ENCODE measurements at places on chromosomes 4 and X.
A peak's percentile ranks its signal among the peaks of the same experiment; 100 is the strongest.

DNA sequence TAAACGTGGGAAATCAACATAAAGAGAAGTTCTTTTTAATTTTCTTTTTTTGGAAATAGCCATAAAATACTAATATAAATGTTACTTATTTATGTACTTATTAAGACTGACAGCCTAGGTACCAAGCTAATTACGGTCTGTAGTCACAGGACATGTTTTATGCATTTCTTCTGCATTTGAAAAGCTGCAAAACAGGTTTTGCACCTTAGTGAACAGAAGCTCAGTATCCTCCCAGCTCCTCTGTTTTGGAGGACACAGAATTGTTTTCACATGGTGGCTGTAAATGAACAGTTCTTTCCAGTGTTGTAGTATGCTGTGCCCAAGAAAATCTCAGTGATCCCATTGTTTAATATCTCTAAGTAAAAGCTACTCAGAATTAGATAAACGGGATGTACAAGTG is 1788.0 kb upstream of the TENM3 start:
- DNase-seq, result no peak

DNA sequence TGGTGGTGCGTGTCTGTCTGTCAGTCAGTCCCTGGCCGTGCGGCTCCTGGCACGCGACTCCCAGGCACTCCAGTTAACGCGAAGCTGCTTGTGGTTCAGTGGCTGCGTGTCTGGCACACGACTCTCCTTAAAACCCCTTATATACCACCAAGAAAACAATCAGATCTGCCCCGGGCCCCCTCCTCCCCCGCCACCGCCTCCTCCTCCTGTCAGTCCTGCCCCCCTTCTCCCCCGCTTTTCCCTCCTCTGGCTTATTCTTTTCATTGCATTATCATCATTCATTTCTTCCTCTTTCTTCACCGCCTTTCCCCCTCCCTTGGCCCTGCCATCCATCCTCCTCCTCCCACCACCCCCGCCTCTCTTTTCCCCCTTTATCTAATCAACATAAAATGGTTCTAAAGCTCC is at the start of gene NEUROG2:
Gene NEUROG2 (minus strand): TSS at position 115 of the 405 bp plus-strand sequence. CDS start 705 bp downstream, outside the sequence.
- no peak for DNase-seq

DNA sequence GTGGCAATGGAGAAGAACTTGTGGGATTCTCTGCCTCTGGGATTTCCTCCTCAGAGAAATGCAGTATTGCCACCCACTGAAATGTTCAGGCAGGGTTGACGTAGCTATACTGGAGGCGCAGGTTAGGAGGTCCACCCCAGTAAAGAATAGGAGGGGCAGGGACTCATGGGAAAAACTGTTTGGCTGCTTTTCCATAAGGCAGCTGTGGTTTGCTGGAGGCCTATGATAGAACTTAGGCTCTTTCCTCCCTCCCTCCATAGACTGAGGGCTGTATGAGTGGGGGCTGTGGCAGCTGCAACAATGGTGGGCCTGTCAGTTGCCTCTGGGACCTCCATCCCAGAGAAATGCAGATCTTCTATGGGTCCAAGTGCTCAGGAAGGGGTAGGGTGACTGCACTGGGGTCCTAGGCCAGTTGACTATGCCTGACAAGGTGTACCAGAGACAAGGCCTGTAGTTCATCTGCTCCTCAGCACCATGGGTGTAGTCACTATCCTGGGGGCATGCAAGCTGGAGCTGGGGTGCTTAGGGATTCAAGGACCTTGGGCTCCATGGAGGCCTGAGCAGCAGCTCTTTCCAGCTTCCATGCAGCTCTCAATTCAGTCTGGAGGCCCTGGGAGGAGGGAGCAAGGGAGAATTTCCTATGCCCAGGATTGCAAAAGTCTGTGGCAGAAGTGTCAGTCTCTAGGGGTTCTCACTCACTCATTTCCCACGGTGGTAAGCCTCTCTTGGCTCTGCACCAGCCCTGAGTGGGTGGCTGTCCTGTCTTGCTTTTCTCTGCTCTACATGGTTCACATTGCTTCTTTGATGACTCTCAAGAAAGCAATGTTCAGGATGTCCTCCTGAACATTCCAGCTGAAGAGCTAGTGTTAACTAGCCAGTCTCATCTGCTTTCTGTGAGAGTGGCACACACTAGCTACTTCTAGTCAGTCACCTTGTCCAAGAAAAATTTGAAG is 353.0 kb downstream of the IDS start:
- no peak for DNase-seq

GRCh38 chrX:67545893-67546495 is 2.2 kb downstream of the AR start:
- DNase-seq, result no peak

- DNase-seq, result no peak
These were observed 3.1 kb upstream of the SLBP start for GRCh38 chr4:1715002-1715758.

- DNase-seq, result no peak
These were observed 145.6 kb upstream of the RBPJ start for GRCh38 chr4:26175006-26175786.

- no peak for DNase-seq
These were observed 5.1 kb downstream of the EFNB1 start for GRCh38 chrX:68833855-68834331.

GRCh38 chr4:2954358-2955185 is 8.6 kb downstream of the NOP14 start:
- no peak for DNase-seq

DNA sequence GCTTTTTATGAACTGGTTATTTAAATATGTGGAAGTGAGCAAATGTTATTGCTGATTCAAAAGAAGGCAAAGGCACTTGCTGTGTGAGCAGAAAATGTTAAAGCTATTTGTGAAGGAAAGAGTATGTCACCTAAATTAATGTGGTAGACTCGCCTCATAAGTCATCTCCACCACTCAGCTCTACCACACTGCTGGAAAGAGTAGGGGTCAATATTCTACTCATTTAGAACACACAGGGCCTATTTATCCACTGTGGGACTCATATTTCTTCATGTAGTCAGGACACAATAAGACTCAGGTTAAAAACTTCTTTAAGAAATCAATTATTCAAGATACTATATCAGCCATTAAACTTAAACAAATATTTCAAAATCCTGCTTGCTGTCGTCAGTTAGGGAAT is 106.5 kb downstream of the SLC7A11 start:
- DNase-seq, result no peak

- DNase-seq, result no peak
These were observed 376.8 kb downstream of the BCOR start for GRCh38 chrX:39720945-39721344.

DNA sequence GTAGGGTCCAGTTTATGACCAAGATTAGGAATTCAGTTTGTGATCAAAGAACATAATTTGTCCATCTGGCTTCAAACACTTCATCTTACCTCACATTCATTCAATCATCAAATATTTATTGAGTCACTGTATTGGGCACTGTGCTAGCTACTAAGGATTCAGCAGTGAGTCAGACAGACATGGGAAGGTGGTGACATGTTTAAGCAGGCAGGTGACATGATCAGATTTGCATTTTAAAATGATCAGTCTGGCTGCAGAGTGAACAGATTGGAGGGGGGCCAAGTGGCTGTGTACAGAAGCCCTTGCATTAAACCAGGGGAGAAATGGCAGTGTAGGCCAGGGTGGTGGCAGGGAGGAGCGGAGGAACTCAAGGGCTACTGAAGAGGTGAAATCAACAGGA is 25.1 kb upstream of the APLN start:
- DNase-seq, result peak; percentile 63

DNA sequence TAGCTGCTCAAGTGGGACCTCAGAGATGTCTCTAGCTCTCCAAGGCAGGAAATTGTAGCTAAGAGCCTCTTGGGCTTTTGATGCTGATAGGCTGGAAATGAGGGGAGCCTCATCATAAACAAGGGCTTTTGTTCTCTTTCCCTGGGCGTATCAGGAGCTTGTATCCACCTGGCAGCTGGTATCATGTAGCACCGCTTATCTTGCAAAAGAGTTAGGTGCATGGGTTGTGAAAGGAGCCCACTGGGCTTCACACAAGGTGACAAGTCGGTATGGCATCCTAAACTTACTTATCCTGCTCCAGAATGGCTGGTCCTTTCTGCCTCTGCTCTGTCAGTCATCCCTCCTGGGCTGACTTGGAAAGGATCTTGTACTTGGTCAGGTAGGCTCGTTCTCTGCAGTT is 565.8 kb downstream of the GRXCR1 start:
- no peak for DNase-seq

All from NCI-H1105 treated with DMSO at 0.1 percent for 48 hours (cell line).